Left hindlimb (tissue), 1 donor: ENCODE measurements at places on chromosomes 13 and 19.

GRCh38 chr13:75566658-75567057, 17.1 kb downstream of the UCHL3 start:
- DNase-seq, result no peak

DNA sequence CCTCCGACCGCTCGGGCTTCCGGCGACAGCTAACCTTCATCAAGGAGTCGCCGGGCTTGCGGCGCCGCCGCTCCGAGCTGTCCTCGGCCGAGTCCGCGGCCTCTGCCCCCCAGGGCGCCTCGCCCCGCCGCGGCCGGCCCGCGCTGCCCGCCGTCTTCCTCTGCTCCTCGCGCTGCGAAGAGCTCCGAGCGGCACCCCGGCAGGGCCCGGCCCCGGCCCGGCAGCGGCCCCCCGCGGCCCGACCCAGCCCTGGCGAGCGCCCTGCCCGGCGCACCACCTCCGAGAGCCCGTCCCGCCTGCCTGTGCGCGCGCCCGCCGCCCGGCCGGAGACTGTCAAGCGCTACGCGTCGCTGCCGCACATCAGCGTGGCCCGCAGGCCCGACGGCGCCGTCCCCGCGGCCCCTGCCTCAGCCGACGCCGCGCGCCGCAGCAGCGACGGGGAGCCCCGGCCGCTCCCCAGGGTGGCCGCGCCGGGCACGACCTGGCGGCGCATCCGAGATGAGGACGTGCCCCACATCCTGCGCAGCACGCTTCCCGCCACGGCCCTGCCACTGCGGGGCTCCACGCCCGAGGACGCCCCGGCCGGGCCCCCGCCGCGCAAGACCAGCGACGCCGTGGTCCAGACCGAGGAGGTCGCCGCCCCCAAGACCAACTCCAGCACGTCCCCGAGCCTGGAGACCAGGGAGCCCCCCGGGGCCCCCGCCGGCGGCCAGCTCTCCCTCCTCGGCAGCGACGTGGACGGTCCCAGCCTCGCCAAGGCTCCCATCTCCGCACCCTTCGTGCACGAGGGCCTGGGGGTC, 9.6 kb downstream of the C19orf25 start:
- DNase-seq, result no peak

GRCh38 chr19:13997631-13997962, 8.5 kb downstream of the RFX1 start:
- DNase-seq, result no peak

DNA sequence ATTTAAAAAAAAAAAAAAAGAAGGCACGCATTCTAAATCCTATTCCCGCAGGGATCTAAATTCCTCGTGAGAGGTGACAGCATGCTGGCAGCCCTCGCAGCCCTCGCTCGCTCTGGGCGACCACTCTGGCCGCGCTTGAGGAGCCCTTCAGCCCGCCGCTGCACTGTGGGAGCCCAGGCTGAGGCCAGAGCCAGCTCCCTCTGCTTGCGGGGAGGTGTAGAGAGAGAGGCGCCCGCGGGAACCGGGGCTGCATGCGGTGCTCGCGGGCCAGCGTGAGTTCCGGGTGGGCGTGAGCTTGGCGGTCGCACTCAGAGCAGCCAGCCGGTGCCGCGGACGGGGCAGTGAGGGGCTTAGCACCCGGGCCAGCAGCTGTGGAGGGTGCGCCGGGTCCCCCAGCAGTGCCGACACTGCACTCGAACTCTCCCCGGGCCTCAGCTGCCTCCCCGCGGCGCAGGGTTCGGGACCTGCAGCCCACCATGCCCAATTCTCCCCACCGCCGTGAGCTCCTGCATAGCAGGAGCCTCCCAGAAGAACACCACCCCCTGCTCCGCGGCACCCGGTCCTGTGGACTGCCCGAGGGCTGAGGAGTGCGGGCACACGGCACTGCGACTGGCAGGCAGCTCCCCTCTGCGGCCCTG, 553.9 kb downstream of the LMO7 start:
- no peak for DNase-seq

- DNase-seq, result no peak
Observed at GRCh38 chr19:296476-297225, 5.4 kb upstream of the PLPP2 start.

- DNase-seq, result no peak
Observed at GRCh38 chr19:19549804-19550464, 11.9 kb downstream of the CILP2 start.

- DNase-seq, result no peak
Observed at GRCh38 chr13:71906448-71906847, 39.4 kb upstream of the DACH1 start.

GRCh38 chr13:87666831-87667230, 4.3 kb upstream of the SLITRK5 start:
- no peak for DNase-seq

DNA sequence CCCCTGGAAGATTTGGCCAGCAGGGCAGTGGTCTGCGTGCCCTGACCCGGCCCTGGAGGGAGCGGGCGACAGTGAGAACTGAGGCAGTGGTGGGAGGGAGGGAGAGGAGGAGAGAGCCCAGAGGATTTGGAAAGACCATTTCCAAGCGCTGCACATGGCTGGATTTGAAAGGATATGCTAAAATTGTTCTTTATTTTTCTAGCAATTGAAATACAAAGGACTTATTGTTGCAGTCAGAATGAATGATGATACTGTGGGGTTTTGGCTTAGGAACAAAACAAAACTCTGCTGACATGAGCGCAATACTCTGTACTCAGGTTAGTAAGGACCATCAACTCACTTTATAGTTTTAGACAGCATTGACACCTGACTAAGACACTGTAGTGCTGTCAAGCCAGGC, 69.5 kb downstream of the TNFRSF19 start:
- no peak for DNase-seq

- DNase-seq, result no peak
Observed at GRCh38 chr19:2803486-2804155, 16.0 kb upstream of the ZNF554 start.

- DNase-seq, result no peak
Observed at GRCh38 chr13:80036845-80037504, 304.0 kb downstream of the SPRY2 start.

DNA sequence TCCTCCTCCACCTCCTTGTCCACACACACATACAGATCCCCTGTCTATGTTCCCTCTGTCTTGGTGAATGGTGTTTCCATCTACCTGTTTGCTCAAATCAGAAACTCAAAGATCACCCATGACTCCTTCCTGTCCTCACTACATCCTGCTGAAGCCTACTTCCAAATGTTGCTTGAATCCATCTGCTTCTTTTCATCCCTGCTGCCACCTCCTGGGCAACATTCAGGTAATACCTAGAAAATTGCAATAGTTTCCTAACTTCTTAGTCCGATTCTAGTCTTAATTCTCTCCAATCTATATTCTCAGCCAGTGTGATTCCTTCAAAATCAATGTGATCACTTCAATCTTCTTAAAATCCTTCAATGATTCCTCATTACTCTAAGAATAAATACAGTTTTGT, 155.5 kb upstream of the STARD13 start:
- no peak for DNase-seq

DNA sequence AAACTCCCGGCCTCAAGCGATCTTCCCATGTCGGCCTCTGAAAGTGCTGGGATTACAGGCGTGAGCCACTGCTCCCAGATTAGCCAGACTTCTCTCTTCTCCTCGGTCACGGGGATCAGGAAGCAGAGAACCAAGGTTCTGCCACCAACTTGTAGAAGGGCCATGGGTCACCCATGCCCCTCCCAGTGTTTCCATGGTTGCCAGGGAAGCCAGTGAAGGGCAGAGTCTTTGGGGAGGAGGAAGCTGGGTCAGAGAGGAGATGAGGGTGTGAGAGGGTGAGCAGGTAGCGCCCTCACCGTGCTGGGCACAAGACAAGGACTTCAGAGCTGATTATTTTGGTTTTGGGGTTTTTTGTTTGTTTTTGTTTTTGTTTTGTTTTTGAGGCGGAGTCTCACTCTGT, 77.1 kb downstream of the GNG7 start:
- DNase-seq, result no peak

DNA sequence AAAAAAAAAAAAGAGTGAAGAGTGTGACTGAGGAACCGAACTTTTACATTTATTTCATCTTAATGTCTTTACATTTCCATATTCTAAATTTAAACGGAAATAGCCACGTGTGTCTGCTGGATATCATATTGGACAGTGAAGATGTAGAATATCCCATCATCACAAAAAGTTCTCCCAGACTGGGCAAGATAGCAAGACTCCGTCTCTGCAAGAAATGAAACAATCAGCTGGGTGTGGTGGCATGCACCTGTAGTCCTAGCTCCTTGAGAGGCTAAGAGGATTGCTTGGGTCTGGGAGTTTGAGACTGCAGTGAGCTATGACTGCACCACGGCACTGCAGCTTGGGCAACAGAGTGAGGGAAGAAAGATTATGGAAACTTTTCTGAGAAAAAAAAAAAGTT, 3.9 kb downstream of the ZNF579 start:
- DNase-seq, result no peak

DNA sequence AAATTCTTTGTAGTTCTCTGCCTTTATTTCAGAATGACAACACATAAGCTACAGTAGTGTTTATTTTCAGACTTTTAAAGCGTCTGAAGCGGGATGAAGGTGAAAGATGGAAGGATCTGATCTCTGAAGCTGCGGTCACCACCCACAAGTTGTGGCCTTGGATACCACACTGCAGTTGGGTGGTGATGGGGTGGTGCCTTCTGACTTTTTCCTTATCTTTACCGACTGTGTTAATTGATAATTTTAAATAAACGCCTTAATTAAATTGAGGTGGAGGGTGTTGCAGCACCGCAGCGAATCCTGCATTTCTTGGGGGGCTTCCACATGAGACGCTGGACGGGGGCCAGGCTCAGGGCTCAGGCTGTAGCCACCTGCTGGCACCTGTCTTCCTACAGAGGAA, 1.3 kb downstream of the TFDP1 start:
- no peak for DNase-seq

GRCh38 chr19:49256691-49257090, 68.3 kb downstream of the SLC6A16 start:
- DNase-seq, result no peak

- DNase-seq, result no peak
Observed at GRCh38 chr13:49559006-49559405, 26.4 kb downstream of the RCBTB1 start.

DNA sequence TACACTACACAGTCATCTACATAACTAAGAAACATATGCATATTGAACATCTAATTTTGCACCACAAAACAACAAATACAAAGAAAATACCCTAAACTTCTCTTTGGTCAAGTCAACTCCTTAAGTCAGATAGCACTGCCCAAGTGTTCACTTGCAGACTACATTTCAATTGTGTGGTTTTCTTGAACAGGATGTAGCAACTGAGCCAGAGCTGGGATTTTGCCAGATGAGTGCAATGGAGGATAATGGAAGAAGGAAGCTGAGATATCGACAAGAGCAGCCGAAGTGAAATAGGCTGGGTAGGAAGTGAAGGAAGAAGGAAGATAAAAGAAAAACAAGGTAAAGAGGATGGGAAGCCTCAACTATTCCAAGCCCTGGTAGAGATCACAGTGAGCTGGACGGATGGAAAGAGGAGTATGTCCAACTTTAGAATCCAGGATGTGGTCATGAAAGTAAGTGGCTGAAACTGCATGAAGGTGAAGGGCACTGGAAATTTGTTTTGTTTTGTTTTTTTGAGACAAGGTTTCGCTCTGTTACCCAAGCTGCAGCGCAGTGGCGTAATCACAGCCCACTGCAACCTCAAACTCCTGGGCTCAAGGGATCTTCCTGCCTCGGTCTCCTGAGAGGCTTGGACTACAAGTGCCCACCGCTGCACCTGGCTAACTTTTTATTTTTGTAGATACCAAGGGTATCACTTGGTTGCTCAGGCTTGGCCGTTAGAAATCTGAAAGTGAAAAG, 15.0 kb downstream of the NUFIP1 start:
- DNase-seq, result no peak

DNA sequence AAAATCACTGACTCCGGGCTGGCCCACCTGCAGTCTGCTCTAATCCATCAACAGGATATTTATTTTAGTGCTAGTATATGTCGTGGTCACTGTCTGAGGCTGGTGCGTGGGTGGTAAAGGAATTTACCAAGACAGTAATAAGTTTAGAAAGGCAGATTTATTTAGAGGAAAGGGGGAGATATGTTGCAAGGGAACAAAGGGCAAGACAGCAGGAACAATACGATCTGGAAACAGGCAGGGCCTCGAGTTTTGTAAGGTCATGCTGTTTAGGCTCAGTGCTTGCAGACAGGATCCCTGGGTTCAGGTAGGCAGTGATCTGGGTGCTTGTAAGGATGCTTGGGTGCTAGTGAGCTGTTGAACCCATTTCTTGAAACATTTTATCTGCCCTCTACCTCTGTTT, 748.2 kb upstream of the SLITRK5 start:
- no peak for DNase-seq

DNA sequence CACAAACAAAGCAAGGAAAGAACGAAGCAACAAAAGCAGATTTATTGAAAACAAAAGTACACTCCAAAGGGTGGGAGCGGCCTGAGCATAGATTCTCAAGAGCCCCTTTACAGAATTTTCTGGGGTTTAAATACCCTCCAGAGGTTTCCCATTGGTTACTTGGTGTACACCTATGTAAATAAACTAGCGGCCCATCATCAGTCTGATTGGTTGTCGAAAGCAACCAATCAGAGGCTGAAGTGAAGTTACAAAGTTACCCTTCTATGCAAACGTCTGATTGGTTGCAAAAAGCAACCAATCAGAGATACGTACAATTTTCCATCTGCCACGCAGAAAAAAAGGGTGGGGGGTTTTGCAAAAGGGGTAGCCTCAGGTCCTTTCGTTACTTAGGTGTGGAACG, 96.3 kb upstream of the UBAC2 start:
- no peak for DNase-seq

DNA sequence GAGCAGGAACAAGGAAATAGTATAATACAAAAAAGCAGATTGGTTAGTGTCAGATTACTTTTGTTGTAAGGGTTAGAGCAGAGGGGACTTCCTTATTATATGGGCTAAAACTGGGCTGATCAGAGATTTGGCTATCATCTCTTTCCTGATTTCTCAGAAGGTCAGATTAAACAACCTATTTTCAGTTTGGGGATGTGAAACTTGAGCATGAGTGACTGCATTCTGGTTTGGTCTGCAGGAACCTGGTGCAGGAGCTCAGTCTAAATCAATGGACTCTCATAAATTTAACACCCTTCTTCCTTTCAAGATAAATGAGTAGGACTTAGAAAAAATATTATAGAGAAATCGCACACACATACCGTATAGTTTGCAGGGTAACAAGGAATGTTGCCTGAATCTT, 12.9 kb upstream of the RFXAP start:
- no peak for DNase-seq

DNA sequence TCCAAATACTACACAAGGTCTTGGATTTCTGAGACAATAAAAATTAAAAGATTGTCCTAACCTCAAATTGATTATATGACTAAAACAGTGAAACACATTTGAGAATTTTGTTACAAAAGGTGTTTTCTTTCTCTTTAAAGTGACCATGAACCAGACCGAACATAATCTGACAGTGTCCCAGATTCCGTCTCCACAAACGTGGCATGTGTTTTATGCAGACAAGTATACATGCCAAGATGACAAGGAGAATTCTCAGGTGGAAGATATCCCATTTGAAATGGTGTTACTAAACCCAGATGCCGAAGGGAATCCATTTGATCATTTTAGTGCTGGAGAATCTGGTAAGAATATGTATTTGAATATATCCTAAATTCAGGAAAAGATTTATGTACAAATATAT, 10.4 kb downstream of the GPR180 start:
- no peak for DNase-seq

GRCh38 chr13:41420146-41420545, 37.2 kb upstream of the RGCC start:
- DNase-seq, result no peak
